ENCODE measurements at places on chromosomes 13 and 19. TPM values are rescaled to one million over a fixed set of nuclear protein-coding genes. Genes with fewer than 3 reads are reported as not detected.

GRCh38 chr19:33216198-33216830, 9.3 kb downstream of the SLC7A10 start:
- no peak for DNase-seq

DNA sequence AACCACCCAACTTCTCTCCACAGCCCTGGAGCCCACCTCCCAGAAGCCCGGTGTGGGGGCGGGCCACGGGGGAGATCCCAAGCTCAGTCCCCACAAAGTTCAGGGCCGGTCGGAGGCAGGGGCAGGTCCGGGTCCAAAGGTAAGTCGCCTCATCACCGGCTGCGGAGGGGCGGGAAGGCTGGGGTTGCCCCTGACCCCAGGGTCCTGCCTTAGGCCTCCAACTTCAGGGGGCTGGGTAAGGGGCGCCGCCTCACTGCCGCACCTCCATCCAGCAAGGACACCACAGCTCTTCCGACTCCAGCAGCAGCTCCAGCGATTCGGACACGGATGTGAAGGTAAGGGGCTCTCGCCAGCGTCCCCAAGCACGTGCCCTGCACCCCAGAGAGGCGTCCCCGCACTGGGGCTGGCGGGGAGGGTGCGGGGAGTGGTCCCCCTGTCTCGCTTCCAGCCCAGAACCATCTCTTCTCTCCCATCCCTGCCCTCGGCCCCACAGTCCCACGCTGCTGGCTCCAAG, 358 bp downstream of the C19orf33 start:
- no peak for DNase-seq

GRCh38 chr13:20270163-20270865, 38.2 kb upstream of the GJB6 start:
- DNase-seq, result no peak

- DNase-seq, result no peak
Measured at GRCh38 chr19:50801107-50801506, 10.9 kb downstream of the ACP4 start.

- no peak for DNase-seq
Measured at GRCh38 chr19:55283548-55284377, at the start of gene BRSK1. TSS of gene BRSK1 (plus strand) at chr19:55283997. CDS start at chr19:55284443, 446 bp downstream.

GRCh38 chr13:79775830-79776229, 294.9 kb downstream of the NDFIP2 start:
- DNase-seq, result no peak

DNA sequence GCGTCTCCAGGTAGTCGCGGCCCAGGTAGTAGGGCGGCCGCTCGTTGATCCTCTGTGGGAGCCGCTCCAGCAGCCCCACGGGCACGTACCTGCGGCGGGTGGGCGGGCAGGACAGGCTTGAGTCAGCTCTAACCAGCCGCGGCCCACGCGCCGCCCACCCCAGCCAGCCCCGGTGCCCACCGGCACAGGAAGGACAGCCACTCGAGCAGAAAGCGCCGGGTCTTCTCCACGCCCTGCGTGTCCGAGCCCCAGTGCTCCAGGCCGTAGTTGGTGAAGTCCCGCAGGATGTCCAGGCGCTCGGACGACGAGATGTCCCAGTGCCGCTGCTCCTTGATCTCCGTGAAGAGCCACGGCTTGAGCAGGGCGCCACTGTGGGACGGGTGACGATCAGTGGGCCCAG, 877 bp upstream of the PRR22 start:
- DNase-seq, result no peak

GRCh38 chr19:797528-798414, 519 bp downstream of the PTBP1 start:
- peak; percentile 88 for DNase-seq

DNA sequence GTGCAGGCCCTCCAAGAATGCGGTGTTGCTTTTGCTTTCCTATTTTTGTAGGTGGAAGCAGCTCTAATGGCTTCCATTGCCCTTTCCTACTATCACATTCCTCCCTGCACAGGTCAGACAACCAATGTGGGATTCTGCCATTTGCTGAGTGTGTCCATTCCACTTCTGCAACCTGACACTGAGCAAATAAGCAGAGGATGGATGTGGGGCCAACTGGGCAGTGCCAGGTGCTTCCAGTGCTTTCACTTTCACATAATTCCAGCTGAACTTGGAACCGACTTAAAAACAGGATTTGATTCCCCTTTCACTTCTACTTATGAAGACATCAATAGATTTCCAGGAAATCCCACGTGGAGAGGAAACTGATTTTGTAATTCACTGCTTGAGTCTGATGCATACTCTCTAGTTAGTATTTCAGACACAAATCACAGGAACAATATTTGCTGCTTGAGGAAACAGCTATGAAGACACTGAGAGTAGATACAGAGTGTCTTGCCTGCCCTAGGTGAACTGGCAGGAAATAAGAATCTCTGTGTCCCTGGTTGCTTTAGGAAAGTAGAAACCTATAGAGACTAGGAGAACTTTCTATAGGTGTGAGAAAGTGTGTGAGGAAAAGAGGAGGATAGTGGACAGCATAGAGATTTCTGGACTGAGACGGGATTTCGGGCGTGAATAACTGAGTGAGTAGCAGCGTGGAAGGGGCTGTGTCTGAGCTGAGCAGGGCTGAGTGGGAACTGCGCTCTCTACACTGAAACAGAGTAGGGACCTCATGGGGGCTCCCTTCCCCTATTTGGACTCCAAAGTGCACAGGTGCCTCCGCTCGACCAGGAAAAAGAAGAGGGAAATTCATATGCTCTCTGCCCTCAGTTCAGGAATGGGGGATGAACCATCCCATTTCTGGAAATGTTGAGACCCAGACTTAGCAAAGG, 22.5 kb downstream of the LGALS16 start:
- DNase-seq, result no peak

DNA sequence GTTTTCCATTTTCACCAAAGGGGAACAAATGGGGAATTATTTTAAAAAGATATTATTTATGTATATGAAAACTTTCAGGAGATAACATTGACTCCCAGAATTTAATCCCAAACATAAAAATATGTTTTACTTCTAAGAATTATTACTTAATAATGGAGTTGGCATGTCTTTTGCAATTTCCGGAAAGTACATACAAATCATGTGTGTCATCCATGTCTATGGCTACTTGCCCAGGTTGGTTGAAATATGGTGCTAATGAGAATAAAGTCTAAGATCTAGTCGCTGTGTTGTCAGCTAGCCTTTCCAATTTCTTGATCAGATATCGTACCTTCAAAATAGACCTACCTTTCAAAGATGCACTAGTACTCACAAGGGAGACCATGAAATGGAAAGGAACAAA, 1003.2 kb upstream of the PCDH20 start:
- no peak for DNase-seq

- no peak for DNase-seq
Measured at GRCh38 chr13:91185294-91185863, 162.1 kb upstream of the MIR17HG start.

GRCh38 chr19:16627193-16627927, 644 bp downstream of the MED26 start:
- DNase-seq, result no peak

The TSSK6 gene
- total RNA-seq, result 1.3 TPM

The FOSB gene
- total RNA-seq, result 17.8 TPM

The FFAR3 gene
- total RNA-seq, result not detected

The KLK14 gene
- 0.35 TPM for total RNA-seq

The CYP4F12 gene
- total RNA-seq, result 3.1 TPM

The TRIP10 gene
- total RNA-seq, result 39.6 TPM
